ENCODE measurements at places on chromosomes 13 and 19.
A peak's percentile ranks its signal among the peaks of the same experiment; 100 is the strongest.

DNA sequence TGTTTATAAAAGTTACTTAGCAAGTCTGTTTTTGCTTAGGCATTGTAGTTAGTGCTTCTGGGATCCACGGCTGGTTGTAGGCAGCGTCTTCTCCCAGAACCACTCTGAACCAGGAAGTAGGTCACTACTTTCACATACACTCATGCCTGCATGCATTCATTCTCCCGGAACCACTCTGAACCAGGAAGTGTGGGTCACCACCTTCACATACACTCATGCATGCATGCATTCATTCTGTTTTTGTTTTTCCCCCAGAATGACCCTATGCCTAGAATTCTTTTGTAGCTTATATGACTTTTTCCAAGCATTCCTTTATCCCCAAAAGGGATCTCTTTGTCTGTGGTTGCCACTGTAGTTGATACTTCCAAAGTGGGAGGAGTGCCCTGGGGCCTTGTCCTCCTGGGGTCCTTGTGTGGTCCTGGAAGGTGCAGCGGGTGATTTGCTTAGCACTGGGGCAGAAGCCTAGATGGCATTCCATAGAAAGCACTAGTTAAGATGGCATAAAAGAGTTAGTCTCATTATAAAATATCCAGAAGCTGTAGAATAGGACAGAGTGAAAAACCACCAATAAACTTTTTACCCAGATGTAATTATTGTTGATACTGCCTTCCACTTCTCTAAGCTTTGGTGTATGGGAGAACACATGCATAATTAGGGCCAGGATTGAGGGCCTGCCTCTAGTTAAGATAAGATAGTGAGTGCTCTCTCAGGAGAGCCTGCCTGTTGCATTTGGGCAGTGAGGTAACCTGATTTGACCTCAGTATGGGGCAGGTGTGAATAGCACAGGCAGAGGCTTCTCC, 68.6 kb upstream of the TEX29 start:
- peak; percentile 12 for DNase-seq
- H3K27me3 ChIP-seq, result no peaks in the 10 kb centered on the region
- H3K4me1 ChIP-seq, result peaks cover 4% of the 10 kb centered on the region

DNA sequence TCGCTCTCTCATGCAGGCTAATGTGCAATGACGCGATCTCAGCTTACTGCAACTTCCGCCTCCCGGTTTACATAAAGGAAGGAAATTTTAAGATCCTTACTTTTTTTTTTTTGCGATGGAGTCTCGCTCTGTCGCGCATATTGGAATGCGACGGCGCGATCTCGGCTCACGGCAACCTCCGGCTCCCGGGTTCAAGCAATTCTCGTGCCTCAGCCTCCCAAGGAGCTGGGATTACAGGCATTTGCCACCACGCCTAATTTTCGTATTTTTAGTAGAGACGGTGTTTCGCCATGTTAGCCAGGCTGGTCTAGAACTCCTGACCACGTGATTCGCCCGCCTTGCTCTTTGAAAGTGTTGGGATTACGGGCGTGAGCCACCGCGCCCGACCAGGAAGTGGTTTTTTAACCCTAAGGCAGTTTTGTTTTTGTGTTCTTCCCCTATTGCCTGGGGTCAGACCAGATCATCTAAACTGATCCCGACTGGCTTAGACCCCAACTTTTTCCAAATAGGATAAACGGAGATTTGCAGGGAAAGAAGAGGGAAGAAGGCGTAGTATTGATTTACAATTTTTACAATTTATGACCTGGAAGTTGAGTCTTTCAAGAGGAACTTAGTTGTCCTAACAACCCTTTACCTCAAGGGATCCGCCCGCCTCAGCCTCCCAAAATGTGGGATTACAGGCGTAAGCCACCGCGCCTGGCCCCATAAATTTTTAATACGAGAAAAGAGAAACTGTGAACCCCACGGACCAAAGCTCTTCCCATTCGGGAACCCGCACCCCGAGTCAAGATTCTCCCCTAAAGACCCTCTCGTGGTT, 142.0 kb downstream of the ZNF737 start:
- H3K4me3 ChIP-seq, result peak overlapping the region; percentile 87
- H3K4me1 ChIP-seq, result no peaks in the 10 kb centered on the region
- peak; percentile 71 for DNase-seq
- H3K36me3 ChIP-seq, result no peaks in the 10 kb centered on the region
- peak overlapping the region; percentile 84 for H3K27ac ChIP-seq
- no peaks in the 10 kb centered on the region for H3K27me3 ChIP-seq

GRCh38 chr13:97268772-97269171, 46.6 kb downstream of the MBNL2 start:
- no peak overlapping the region for H3K27ac ChIP-seq
- no peaks in the 10 kb centered on the region for H3K27me3 ChIP-seq

DNA sequence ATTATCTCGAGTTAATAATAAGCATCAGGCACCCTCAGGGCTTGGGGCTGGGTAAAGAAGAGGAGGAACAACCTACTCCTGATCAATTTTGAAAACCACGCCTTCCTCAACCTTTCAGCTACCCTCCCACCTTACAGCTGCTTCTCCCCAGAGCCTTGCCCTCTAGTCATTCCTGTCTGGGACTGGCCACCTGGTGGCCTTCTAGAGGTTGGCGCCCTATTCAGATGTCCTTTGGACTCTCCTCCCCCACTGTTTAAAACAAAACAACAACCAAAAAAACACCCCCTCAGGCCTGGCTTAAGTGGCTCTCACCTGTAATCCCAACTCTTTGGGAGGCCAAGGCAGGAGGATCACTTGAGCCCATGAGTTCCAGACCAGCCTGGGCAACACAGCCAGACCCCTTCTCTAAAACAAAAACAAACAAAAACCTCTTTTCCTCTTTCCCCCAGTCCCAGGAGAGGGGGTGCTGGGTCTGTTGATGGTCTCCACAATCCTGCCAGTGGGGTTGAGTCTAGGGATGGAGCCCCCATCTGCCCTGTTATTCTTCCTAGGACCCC, 62.3 kb downstream of the CCDC70 start:
- H3K4me1 ChIP-seq, result no peaks in the 10 kb centered on the region
- H3K27me3 ChIP-seq, result no peaks in the 10 kb centered on the region
- no peak overlapping the region for H3K27ac ChIP-seq
- H3K4me3 ChIP-seq, result no peak overlapping the region
- H3K36me3 ChIP-seq, result no peaks in the 10 kb centered on the region

DNA sequence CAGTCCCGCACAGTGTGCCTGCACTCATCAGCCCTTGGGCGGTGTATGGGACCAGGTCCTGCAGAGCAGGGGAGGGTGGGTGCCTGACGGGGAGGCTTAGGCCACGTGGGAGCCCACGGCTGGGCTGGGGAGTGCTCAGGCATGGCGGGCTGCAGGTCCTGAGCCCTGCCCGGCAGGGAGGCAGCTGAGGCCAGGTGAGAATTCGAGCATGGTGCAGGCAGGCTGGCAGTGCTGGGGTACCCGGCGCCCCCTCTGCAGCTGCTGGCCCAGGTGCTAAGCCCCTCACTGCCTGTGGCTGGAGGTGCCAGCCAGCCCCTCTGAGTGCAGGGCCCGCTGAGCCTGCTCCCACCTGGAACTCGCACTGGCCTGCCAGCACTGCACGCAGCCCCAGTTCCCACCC, 630.9 kb upstream of the PCDH20 start:
- H3K27me3 ChIP-seq, result no peaks in the 10 kb centered on the region
- no peaks in the 10 kb centered on the region for H3K4me1 ChIP-seq
- no peak overlapping the region for H3K4me3 ChIP-seq
- no peak for DNase-seq
- no peaks in the 10 kb centered on the region for H3K36me3 ChIP-seq
- no peak overlapping the region for H3K27ac ChIP-seq

DNA sequence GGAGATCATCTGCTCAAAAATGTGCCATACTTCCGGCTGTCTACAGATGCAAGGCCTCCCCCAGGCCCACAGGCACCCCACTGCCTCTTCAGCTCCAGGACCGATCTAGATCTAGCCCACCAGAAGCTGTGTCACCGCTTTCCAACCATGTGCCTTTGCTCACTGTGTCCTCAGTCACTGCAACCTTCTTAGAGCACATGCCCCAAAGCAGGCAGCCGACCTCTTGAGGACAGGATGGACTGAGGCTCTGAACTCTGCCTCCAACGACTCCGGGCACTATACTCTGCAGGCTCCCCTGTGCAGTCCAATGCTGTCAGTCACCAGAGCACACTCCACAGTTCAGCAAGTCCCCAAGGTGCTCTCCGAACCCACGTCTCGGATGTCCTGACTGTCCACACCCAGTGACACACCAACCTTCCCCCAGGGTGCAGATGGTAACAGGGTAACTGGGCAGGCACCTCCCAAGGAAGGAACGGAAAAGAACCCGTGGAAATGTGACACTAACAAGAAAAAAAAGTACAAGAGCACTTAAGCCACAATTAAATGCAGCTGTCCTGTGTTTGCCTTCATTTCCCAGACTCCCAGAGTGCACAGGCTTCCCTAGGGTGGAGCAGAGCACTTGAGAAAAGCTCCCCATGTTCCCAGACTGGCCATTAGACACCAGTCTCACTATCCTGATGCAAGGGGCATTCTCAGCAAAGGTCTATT, 4.8 kb downstream of the STK24 start:
- no peak overlapping the region for H3K4me3 ChIP-seq
- no peaks in the 10 kb centered on the region for H3K27me3 ChIP-seq
- H3K36me3 ChIP-seq, result no peaks in the 10 kb centered on the region
- peak; percentile 44 for DNase-seq
- H3K4me1 ChIP-seq, result peaks cover 12% of the 10 kb centered on the region

GRCh38 chr19:41136636-41137455, 22.6 kb downstream of the CYP2F1 start:
- no peaks in the 10 kb centered on the region for H3K27me3 ChIP-seq
- no peak overlapping the region for H3K27ac ChIP-seq
- no peak for DNase-seq
- no peak overlapping the region for H3K4me3 ChIP-seq
- no peaks in the 10 kb centered on the region for H3K4me1 ChIP-seq

DNA sequence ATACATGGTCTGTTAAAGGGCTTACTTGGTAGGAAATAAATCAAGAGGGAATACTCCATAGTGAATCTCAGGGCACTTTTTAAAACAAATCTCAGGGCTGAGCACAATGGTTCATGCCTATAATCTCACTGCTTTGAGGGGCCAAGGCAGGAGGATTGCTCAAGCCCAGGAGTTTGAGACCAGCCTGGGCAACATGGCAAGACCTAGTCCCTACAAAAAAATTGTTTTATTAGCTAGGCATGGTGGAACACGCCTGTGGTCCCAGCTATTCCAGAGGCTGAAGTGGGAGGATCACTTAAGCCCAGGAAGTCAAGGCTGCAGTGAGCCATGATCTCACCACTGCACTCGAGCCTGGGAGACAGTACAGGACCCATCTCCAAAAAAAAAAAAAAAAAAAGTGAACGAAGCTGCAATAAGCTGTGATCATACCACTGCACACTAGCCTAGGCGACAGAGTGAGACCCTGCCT, 25.2 kb downstream of the ABCC4 start:
- peaks cover 18% of the 10 kb centered on the region for H3K4me1 ChIP-seq
- H3K27me3 ChIP-seq, result no peaks in the 10 kb centered on the region
- H3K36me3 ChIP-seq, result no peaks in the 10 kb centered on the region

DNA sequence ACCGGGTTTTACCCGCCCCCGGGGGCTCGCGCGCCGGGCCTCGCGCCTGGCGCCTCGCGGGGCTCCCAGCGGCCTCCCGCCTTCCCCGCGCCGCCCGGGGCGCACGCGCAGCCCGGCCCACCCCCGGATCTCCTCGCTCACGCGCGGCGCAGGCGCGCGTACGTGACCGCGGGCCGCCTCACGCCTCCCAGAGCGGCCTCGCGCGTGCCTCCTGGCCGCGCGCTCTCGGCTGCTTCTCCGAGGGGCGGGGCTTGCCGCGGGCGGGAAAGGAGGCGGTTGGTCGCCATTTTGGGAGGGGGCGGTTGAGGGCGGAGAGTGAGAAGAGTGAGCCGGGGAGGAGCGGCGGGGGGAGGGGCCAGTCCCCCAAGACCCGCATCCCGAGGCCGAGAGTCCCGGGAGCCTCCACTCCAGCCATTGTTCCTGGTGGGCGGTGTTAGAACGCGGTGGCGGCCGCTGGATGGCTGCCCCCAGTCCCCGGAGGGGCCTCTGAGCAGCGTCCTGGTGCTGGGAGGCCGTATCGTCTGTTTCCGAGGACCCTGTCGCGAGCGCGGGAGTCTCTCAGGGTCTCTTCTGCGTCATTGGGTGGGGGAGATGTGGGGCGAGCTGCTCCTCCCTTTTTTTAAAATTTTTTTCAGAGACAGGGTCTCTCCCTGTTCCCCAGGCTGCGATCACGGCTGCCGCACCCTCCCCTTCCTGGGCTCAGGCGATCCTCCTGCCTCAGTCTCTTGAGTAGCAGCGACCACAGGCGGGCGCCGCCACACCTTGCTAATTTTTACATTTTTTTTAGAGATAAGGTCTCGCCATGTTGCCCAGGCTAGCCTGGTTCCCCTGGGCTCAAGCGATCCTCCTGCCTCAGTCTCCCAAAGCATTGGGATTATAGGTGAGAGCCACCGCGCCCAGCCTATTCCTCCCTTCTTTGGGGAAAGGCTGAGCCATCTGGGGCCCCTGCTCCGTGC, at the start of gene ZNF541:
Gene ZNF541, minus strand, starts transcription at position 78 of the 956 bp plus-strand sequence. CDS start 17,292 bp downstream, outside the sequence.
- DNase-seq, result peak; percentile 42
- no peak within 1 kb of the TSS for H3K27ac ChIP-seq
- H3K27me3 ChIP-seq, result no peaks in the 10 kb centered on the region
- H3K4me3 ChIP-seq, result no peak within 1 kb of the TSS
- no peaks in the 10 kb centered on the region for H3K4me1 ChIP-seq
- no peaks in the 10 kb centered on the region for H3K36me3 ChIP-seq

DNA sequence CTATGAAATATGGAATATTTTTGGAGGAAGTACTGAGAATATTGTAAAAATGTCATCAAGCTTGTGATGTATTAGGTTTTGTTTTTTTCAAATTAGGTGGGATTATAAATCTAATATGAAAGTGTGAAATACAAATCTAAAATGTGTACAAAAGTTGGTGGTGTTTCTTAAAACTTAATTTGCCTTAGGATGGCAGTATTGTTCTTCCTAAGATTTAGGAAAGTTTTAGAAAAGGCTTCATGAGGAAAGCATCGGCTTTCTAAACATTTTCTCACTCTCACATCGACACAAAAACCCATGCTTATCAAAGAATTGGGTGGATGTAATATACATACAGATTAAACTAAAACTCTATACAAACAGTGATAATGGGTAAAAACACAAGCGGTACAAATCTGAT, 972.0 kb upstream of the PCDH20 start:
- DNase-seq, result peak; percentile 64
- H3K4me3 ChIP-seq, result no peak overlapping the region
- no peaks in the 10 kb centered on the region for H3K4me1 ChIP-seq
- no peak overlapping the region for H3K27ac ChIP-seq
- H3K27me3 ChIP-seq, result no peaks in the 10 kb centered on the region
- H3K36me3 ChIP-seq, result no peaks in the 10 kb centered on the region

DNA sequence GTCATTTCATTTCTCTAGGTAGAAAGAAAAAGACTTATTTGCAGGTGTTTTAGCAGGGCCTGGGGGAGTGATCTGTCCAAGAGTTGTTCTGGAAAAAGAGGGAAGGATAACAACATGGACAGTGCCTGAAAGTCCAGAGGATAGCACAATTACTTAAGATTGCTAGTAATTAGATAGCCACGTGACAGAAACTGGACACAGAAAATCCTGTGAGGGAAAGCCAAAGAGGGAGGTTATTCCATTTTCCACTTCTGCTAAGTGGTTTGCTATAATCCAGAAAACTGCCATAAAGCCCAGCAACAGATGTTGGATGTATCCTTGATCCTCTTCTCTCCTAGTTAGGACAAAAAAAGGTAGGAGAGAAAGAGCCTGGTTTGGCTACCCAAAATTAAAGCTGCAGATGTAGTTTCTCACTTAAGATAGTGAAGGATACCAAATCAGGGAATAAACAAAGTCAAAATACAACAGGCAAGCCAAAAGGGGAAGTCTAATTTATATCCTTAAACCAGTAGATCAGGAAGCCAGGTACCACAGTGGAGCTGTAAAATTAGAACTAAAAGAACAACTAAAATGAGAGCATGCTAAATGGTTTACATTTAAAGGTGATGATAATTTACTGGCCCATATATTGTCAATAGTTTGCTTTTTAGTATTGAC, 140.2 kb downstream of the VWA8 start:
- no peaks in the 10 kb centered on the region for H3K27me3 ChIP-seq
- DNase-seq, result no peak
- no peak overlapping the region for H3K27ac ChIP-seq
- peaks cover 3% of the 10 kb centered on the region for H3K4me1 ChIP-seq
- no peaks in the 10 kb centered on the region for H3K36me3 ChIP-seq
